ENCODE measurements at places on chromosomes 12 and 14.

DNA sequence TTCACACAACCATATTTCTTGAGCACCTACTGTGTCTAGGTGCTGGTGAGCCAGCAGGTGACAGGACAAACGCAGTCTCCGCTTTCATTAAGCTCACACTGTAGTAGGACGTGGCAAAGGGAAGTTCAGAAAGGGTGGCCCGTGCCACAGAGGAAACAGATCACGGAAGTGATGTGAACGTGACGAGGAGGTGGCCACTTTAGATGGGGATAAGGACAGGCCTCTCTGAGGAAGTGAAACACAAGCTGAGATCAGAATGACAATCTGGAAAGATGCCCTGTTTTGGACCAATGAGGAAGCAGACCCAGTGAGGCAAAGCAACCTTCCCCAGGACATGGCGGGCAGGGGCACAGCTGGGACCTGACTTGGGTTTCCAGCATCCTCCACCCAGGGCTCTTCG, 127.4 kb upstream of the PRMT8 start:
- H3K36me3 ChIP-seq, result no peaks in the 10 kb centered on the region
- H3K4me3 ChIP-seq, result peak overlapping the region; percentile 29
- H3K27ac ChIP-seq, result no peak overlapping the region
- peaks cover 25% of the 10 kb centered on the region for H3K27me3 ChIP-seq
- H3K4me1 ChIP-seq, result peaks cover 13% of the 10 kb centered on the region

GRCh38 chr12:121525411-121525810, 55.4 kb downstream of the KDM2B start:
- no peak overlapping the region for H3K27ac ChIP-seq
- peaks cover 28% of the 10 kb centered on the region for H3K4me1 ChIP-seq
- DNase-seq, result no peak
- H3K4me3 ChIP-seq, result no peak overlapping the region
- H3K27me3 ChIP-seq, result no peaks in the 10 kb centered on the region

GRCh38 chr14:98897605-98898309, 374.2 kb downstream of the BCL11B start:
- peaks cover 4% of the 10 kb centered on the region for H3K4me1 ChIP-seq
- no peak overlapping the region for H3K27ac ChIP-seq
- H3K27me3 ChIP-seq, result no peaks in the 10 kb centered on the region

DNA sequence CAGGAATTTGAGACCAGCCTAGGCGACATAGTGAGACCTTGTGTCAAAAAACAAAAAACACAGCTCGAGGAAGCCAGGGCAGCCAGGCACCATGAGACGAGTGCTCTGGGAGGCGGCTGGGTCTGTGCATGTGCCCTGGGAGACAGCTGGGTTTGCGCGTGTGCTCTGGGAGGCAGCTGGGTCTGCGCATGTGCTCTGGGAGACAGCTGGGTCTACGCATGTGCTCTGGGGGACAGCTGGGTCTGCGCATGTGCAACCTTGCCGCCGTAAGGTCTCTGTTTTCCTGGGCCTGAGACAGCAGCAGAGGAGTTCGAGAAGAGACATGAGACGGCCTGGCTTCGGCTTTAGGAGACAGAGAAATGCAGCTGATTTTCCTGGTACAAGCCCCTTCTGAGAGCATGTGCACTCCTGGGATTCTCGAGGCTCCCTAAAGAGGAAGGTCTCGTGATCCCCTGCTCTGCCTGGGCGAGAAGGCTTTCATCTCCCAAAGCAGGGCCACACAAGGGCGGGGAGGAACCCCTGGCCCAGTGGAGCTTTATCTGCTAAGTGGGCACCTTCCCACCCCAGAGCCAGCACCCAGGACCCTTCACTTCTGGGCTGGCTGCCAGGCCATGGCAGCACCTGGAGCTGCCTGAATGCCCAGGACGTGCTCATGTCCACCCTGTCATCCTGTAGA, 3.5 kb upstream of the BDKRB1 start:
- no peaks in the 10 kb centered on the region for H3K4me1 ChIP-seq
- DNase-seq, result no peak
- H3K27ac ChIP-seq, result no peak overlapping the region
- no peaks in the 10 kb centered on the region for H3K36me3 ChIP-seq

DNA sequence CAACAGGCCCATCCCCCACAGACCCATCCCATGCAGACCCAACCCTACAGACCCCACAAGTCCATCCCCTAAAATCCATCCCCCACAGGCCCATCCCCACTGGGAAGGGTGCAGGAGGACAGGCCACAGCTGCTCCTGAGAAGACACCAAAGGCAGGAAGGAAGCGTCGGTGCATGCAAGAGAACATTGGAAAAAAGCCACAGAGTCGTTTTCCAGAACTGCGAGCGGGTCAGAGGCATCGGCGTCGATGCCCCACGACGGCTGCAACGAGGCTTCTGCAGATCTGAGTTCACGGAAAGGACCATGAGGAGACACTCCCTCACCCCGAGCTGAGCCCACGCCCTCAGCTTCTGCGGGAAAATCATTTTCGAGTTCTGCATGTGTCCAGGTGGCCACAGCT, 59.6 kb upstream of the GALNT9 start:
- peaks cover 45% of the 10 kb centered on the region for H3K27me3 ChIP-seq
- H3K4me1 ChIP-seq, result no peaks in the 10 kb centered on the region
- no peak overlapping the region for H3K27ac ChIP-seq
- no peak overlapping the region for H3K4me3 ChIP-seq
- no peaks in the 10 kb centered on the region for H3K36me3 ChIP-seq
- DNase-seq, result no peak

- no peak overlapping the region for H3K4me3 ChIP-seq
- no peak overlapping the region for H3K27ac ChIP-seq
- no peaks in the 10 kb centered on the region for H3K27me3 ChIP-seq
- H3K36me3 ChIP-seq, result peaks cover 16% of the 10 kb centered on the region
Measured at GRCh38 chr14:77674931-77675330, 32.9 kb downstream of the ALKBH1 start.
